Nasal cavity respiratory epithelium epithelial cell of viscerocranial mucosa (primary cell): ENCODE measurements at places on chromosomes 1 and 21. TPM values are rescaled to one million over a fixed set of nuclear protein-coding genes. Genes with fewer than 3 reads are reported as not detected.

PLCH2 gene
- total RNA-seq, result 102 and 141 TPM in 2 replicates

SPRR2F gene
- total RNA-seq, result not detected in 2 replicates

AIM2 gene
- not detected in 2 replicates for total RNA-seq

IQCC gene
- 1.9 and 3.1 TPM in 2 replicates for total RNA-seq

CELF3 gene
- not detected in 2 replicates for total RNA-seq

NR0B2 gene
- not detected in 2 replicates for total RNA-seq

SLAMF7 gene
- 2.4 and 4.6 TPM in 2 replicates for total RNA-seq

GBP3 gene
- 8.9 and 32.0 TPM in 2 replicates for total RNA-seq

C2CD2 gene
- 18.5 and 26.1 TPM in 2 replicates for total RNA-seq

SIPA1L2 gene
- 38.6 and 48.6 TPM in 2 replicates for total RNA-seq

FMO1 gene
- total RNA-seq, result not detected in 2 replicates

AUNIP gene
- 1.4 and 4.8 TPM in 2 replicates for total RNA-seq

NUDT4B gene
- total RNA-seq, result 13.5 and 17.8 TPM in 2 replicates

PCAT6 gene
- 0.68 and 1.1 TPM in 2 replicates for total RNA-seq

TEX38 gene
- total RNA-seq, result not detected in 2 replicates

CFAP45 gene
- 0.14 and 0.34 TPM in 2 replicates for total RNA-seq

FBLIM1 gene
- 96.7 and 131 TPM in 2 replicates for total RNA-seq

CYP2J2 gene
- total RNA-seq, result 0.68 and 4.8 TPM in 2 replicates

SELE gene
- total RNA-seq, result not detected in 2 replicates

POU3F1 gene
- total RNA-seq, result under 0.01 and 0.43 TPM in 2 replicates

SMIM11 gene
- 4.0 and 7.2 TPM in 2 replicates for total RNA-seq

OR2L5 gene
- total RNA-seq, result not detected in 2 replicates

MAP10 gene
- total RNA-seq, result 0.34 and 1.4 TPM in 2 replicates

RIPPLY3 gene
- under 0.01 and 0.07 TPM in 2 replicates for total RNA-seq

ARHGEF10L gene
- total RNA-seq, result 4.1 and 18.2 TPM in 2 replicates

PLD5 gene
- 0.07 and 1.0 TPM in 2 replicates for total RNA-seq

MYOM3 gene
- 0.34 and 0.85 TPM in 2 replicates for total RNA-seq
